ENCODE measurements at places on chromosomes 13 and 19.

GRCh38 chr13:108993346-108993745, 363.9 kb downstream of the MYO16 start:
- DNase-seq: no peak

DNA sequence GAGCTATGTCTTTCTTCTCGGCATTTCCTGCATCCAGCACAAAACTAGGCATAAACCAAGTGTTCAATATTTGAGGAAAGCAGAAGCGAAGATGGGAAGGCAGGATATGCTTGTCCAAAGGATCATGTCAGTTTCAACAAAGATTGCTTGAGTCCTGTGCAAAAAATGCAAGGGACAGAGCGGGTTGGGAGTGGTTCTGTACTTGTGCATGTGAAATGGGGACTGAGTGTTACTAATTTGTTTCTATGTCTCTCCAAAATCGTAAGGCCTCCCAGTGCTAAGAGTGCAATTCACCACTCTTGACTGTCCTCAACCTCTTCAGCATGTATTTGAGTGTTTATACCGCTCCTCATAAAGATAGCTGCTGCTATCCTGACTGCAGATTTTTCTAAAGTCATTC, 166.2 kb downstream of the DLEU7 start:
- no peak for DNase-seq

DNA sequence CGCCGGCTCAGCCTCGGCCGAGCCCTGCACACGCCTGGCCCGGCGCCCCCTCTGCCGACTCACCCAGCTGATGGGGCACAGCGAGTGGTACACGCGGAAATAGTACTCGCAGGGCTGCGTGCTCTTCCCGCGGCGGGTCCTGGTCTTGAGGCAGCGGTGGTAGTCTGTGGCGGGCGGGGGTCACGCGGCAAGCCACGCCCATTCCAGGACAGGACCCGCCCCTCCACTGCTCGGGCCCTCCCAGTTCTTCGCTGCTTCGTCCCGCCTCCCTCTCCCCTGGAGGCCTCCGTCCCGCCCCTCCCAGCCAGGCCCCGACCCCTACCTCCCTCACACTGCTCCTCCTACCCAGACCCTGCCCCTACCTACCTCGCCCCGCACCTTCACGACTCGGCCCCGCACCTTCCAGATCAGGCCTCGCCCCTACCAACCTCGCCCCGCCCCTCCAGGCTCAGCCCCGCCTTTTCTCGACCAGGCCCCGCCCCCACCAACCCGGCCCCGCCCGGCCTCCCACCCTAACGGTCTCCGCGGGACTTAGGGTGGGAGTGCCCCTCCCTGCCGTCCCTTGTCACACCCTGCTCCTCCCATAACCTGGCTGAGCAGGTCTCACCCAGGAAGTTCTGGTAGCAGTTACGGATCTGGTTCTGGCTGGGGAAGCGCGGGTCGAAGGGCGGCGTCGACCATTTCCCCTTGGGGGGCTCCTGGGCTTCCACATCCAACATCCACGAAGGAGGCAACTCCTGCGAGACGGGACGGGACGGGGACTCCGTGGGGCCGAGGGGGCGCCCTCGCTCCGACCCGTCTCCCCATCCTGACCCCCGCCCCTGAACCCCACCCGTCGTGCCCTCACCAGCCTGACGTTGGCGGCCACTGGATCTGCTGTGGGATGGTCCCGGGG, 469 bp downstream of the COX6B2 start:
- no peak for DNase-seq

DNA sequence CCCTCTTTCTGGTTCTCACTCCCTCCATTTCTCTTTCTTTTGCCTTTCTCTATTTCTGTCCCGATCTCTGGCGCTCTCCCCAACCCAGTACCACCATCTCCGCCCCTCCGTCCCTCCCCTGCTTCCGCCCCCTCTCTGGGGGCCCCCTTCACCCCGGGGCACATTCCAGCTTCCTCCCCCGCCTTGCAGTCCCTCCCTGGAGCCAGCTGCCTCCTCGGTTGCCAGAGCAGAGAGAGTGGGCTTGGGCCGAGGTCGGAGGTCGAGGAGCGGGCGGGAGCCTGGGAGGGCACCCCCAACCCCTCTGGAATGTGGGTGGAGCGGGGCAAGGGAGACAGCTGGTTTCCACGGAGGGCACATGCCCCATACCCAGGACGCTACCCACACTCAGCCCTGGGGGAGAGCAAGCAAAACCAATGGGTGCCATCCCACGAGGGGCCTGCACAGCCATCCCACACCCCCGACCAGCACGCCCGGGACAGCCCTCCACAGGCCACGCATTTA, 6.5 kb upstream of the CIRBP start:
- no peak for DNase-seq

DNA sequence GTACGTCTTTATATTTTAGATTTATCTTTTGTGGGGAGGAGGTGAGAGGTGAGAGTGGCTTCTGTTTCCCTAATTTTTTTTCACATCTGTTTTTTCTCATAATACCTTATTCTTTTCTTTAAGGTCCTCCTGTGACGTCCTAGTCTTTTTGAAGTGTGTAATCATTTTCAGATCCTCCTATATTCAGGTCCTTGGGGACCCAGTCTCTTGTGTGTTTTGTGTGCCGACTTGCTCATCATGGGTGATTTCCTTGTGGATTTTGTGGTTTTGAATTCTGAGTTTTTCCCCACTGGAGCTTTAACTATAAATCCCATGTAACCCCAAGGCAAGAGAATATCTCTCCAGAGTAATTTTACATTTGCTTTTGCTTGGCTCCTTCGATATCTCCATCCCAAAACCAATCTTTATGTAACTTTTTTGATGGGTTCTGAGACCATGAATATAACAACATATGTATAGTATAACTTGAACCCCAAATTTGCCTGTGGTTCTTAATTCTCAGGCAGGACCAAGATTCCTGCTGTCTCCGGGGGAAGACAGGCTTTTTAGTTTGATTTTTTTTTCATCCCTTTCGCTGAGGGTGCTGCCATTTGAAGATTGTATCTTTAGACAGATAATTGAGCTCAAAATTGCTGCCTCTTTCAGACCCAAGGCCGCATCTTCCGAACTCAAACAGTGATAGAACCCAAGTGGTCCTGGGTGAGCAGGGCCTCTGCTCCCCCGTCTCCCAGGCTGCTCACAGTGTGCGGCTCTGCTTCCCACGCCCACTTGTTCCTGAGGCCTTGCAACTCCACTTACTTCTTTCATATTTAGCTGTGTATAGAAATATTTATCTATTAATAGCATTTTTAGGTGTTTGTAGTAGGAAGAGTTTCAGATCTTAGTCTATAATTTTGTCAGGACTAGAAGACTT, 59.1 kb upstream of the GPR183 start:
- no peak for DNase-seq

GRCh38 chr13:27339299-27339698, 68.7 kb downstream of the RASL11A start:
- no peak for DNase-seq

GRCh38 chr19:39347332-39348164, 5.3 kb downstream of the SAMD4B start:
- no peak for DNase-seq

- DNase-seq: no peak
Measured at GRCh38 chr19:40533508-40533907, 43.2 kb upstream of the SHKBP1 start.

DNA sequence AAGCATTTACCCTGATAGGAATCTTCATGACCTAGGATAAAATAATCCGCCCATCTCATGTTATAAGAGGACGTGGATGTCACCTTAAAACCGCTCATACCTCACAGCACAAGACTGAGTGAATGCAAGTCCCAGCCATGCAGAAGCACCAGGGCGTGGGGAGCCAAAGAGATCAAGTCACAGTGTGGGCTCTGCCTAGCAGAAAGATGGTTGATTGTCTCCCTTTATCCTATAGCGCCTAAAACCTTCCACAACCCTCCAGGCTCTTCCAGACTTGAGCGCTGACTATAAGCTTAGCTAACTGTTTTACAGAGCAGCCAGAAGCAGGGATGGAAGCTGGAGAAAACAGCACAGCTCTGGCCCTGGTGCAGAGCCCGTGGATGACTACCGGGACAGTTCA, 6.8 kb upstream of the ANKRD10 start:
- DNase-seq: no peak

DNA sequence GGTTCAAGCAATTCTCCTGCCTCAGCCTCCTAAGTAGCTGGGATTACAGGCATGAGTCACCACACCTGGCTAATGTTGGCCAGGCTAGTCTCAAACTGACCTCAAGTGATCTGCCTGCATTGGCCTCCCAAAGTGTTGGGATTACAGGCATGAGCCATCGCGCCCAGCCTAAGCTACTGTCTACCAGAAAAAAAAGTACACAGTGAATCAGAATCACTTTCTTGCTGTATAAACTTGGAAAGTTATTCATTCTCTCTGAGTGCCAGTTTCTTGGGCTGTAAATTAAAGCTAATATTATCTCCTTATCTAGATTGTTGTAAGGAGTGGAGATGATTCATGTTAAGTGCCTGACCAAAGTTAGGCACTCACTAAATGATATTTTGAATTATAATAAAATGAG, 242.8 kb downstream of the ENOX1 start:
- no peak for DNase-seq

DNA sequence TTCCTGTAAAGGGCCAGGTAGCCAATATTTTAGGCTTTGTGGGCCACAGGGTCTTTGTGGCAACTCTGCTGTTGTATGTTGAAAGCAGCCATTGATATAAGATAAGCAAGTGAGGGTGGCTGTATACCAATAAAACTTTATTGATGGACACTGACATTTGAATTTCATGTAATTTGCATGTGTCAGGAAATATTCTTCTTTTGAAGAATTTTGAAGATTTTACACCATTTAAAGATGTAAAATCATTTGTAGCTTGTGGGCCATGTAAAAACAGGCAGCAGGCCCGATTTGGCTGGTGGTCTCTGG, 2.4 kb upstream of the CTU1 start:
- no peak for DNase-seq

GRCh38 chr13:22655106-22655852, 525.5 kb upstream of the SGCG start:
- no peak for DNase-seq

DNA sequence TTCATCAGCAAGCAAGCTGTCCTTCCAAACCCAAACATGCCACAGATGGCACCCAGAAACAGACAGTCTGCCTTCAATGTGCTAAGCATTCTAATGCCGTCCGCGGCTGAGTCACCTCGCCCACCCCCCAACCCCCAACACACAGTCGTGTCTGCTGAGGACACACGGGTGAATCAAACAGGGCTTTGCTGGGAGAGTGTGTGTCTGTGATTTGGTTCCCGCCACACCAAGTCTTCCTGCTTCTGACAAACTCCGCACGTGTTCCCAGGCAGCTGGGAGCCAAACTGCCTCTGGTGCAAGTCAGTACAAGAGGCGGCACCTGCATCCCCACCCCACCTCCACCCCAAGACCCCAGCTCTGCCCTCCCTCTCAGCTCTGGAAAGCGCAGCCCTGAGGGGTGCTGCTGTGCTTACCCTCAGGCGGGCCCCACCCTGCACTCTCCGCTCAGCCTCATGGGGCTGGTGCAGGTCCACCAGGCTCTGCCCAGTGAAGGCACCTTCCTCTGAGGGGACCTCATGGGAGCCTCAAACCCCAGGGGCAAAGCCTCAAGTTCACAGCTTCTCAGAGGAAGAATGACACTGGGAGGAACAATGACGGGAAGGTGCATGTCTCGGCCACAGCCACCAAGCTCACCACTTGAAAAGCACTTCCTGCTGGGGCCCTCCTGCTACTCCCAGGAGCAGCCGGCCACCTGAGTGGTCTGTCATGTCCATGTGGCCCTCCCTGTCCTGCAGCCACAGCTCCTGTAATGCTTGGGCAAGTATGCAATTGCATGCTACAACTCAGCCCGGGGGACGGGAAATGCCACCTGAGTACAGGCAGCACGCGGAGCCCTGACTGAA, 15.0 kb upstream of the SLC35E1 start:
- DNase-seq: peak; percentile 46

GRCh38 chr13:41694545-41695301, 237.4 kb downstream of the RGCC start:
- no peak for DNase-seq

- DNase-seq: no peak
Measured at GRCh38 chr19:2426611-2427428, 566 bp downstream of the TIMM13 start.

DNA sequence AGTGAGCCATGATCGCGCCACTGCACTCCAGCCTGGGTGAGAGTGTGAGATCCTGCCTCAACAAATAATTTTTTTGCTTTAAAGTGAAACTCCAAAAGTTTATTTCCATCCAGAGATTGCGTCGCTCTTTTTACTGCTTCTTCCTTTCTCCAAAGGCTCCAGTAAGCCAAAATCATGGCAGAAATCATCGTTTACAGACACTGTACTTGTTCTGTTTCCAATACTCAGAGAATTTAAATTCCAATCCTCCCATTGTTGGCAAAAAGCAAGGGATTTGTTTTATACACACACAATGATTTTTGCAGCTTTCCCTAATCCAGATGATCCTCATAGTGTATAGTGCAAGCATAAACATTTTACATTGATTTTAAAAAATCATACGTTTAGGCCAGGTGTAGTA, 15.3 kb downstream of the FBXO27 start:
- no peak for DNase-seq

- no peak for DNase-seq
Measured at GRCh38 chr13:29713839-29714238, 118.4 kb upstream of the SLC7A1 start.

DNA sequence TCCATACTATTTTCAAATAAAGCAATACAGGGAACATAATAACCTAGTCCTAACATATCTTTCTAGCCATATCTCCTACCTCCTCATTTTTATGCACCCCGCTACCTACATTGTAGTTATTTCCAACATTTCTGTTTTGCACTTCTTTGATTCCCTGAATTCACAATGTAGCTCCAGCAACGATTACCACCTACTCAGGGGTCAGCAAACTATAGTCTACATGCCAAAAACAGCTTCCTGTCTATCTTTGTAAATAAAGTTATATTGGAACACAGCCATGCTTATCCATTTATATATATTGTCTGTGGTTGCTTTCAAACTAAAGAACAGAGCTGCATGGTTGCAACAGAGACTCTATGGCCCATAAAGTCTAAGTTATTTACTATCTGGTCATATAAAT, 16.7 kb downstream of the MYCBP2 start:
- DNase-seq: no peak

GRCh38 chr13:77299587-77299986, 27.3 kb downstream of the MYCBP2 start:
- DNase-seq: no peak

- DNase-seq: no peak
Measured at GRCh38 chr13:73759434-73759833, 374.8 kb downstream of the KLF12 start.

GRCh38 chr19:50686310-50687032, 33.1 kb downstream of the SHANK1 start:
- DNase-seq: no peak

Measured in stimulated activated CD8-positive, alpha-beta memory T cell treated with anti-CD3 and anti-CD28 coated beads, Interleukin-15, amount 100 ng/mL, for 4 hours (primary cell).